T-helper 9 cell (primary cell): ENCODE measurements at places on chromosomes 2 and 18.

- no peak for DNase-seq
Measured at GRCh38 chr2:218456849-218457248, 37.9 kb downstream of the VIL1 start.

DNA sequence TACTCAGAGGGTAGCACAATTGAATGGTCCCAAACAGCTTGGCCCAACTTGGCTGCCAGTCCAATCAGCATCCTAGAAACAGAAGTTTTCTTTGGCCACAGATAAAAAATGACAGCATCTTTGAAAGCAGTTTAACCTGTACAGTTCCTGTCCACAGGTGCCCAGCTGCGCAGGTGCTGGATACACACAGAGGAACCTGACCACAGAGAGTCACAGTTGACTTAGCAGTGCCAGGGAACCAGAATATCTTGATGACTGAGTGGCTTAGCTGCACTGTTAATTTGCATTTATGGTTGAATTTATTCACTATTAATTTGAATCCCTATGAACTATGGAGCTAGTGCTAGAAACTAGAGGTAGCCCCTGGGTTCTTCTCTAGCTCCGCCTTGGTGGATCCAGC lies 93.7 kb downstream of the TPGS2 start:
- DNase-seq = no peak

GRCh38 chr2:102230410-102230909 lies 43.6 kb downstream of the IL1RL2 start:
- no peak for DNase-seq

DNA sequence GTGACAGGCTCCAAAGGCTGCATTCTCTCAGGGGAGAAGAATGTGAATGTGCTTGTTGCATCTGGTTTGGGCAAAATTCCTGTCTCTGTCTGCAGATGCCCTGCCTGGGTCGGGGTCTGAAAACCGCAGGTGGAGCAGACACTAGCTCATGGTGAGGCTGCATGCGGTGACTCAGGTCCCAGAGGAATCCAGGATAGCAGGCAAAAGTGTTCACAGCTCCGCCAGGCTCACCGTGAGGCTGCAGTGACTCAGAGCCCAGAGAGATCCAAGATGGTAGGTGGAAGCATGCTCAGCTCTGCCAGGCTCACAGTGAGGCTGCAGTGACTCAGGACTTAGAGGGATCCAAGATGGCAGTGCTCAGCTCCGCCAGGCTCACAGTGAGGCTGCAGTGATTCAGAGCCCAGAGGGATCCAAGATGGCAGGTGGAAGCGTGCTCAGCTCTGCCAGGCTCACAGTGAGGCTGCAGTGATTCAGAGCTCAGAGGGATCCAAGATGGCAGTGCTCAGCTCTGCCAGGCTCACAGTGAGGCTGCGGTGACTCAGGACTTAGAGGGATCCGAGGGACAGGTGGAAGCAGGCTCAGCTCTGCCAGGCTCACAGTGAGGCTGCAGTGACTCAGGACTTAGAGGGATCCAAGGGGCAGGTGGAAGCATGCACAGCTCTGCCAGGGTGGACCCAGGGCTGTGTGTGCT lies 200.5 kb downstream of the ACKR3 start:
- no peak for DNase-seq

DNA sequence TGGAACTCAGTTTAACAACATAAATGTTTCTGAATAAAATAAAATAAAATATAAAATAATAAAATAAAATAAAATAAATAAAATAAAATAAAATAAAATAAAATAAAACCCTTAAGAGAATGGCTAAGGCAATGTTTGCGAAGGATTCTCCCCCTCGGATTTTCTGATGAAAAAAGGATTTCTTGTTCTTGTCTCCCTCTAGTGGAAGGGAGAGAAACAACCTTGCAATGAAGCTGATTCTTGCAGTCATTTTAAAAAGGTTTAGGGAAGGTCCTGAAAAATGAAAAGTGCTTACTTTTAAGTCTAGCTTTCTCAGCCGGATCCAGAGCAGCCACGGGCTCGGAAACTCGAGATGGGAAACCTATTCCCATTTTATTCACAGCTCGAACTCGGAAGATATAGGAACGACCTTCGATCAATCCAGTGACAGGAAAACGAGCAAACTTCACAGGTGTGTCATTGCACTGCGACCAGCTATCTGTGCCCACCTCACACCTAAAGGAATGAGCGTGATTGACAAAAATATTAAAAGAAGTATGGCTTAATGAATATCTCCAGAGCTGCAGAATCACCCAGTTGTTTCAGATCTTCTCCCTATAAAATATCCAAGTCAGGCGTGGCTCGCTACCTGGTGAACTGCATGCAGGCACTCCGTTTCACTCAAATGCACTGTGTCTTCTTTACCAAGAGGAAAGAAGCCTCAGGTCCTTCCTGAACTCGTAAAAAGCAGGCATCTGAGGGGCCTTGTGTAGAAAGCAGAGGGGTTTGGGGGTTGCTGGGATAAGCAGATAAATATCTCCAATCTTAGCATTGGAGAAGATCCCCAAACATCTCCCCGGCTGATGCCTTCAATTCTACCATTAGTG lies 68.1 kb downstream of the MYOM1 start:
- no peak for DNase-seq

DNA sequence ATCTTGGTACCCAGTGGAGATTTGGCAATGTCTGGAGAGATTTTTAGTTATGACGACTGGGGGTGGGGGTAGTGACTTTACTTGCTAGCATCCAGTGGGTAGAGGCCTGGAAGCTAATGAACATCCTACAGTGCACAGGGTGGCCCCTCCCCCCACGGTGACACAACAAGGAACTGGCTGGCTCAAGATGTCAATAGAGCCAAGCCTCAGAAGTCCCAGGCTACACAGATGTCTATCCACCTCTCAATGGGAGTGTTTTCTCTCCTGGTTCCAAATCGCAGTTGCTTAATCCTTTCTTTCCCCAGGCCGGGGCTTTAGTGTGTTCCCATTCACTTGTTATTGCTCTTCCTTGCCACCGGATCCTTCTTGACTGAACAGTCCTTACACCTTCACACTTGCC lies 9.3 kb upstream of the CCBE1 start:
- no peak for DNase-seq

GRCh38 chr2:201126308-201127151 lies 10.6 kb downstream of the CFLAR start:
- no peak for DNase-seq

DNA sequence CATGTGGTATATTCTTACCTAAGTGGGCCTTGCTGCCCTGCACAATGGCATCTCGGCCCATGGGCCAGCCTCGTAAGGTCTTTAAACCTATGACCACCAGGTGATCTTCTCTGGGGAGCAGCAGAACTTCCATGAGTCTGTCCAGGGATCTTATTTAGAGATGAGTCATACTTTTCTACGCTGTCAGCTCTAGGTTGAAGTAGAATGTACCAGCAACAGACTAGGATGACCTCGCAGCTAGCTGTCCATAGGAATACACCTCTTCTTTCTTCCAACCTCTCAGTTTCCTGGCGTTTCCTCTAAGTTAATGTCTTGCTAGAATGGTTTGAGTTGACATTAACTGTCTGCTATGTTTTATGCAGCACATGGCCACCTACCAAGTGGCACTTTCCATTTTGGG lies 15.6 kb upstream of the CXCR4 start:
- DNase-seq = no peak

DNA sequence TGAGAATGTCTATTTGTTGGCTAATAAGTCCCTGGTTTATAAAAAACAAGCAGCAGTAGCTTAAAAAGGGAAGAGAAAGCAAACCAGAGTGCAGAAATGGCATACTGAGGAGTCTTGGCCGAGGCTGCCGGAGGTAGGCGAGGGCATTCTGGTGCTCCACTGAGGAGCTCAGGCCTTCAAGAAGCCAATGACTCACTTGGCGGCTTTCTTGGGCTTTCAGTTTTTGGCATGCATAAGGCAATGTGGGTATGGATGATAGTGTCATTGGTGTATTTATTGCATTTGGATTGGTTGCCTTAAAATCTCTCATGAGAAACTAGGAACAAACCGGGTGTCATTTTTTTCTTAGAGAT lies 119.6 kb upstream of the ARL5A start:
- DNase-seq = no peak

DNA sequence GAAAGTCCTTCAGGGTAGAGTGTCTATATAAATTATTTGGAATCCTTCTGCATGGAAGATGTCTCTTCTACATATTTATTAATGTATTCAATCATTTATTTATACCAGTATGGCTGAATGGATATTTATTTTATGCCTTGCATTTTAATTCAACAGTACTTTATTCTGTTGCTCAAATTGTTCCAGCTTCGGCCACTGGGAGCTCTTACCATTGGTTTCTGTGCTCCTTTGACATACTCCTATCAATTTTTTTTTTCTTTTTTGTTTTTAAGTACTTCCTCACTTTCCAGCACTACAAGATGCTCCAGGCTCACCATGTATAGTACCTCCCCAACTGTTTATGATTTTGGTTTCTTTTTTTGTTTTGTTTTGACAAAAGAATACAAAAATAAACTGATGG lies 39.4 kb upstream of the WIPF1 start:
- no peak for DNase-seq

- DNase-seq = no peak
Measured at GRCh38 chr2:127110985-127111384, 4.0 kb upstream of the BIN1 start.

- DNase-seq = no peak
Measured at GRCh38 chr18:2787225-2787624, 59.6 kb upstream of the EMILIN2 start.

DNA sequence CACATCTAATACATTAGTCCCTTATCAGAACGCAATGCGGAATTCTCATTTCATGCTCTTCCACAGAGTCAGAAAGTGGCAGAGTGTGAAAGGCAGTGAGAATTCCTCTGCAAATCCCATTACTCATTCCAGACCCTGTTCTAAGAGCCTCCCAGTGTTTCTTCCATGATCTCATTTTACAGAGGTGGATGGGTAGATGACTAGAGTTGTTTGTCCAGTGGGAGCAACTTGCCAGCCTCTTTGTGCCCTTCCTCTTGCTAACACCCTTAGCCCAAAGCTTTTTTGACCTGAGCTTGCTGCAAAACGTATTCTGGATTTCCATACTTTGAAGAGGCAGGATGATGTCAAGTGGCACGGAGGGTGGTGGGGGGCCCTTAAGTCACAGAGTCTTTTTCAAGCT lies 467.7 kb upstream of the RGPD4 start:
- DNase-seq = no peak

DNA sequence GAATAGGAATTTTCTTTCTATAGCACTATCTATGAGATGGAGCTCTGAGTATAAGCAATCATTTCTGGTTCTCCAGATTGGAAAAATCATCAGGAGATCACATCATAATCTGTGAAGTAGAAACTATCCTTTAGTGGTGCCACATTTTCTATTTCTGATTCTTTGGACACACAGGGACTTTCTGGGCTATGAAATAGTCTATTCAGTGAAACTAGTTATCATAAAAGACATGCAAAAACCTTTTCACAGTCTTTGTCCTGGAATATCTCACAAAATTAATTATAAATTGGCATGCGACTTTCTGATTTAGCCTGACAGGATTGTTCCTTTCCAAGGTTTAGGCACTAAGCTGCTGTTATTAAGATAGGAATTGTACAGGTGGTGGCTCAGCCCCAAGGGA lies 428.6 kb downstream of the DLGAP1 start:
- no peak for DNase-seq

GRCh38 chr18:59148192-59148591 lies 8.5 kb downstream of the SEC11C start:
- DNase-seq = no peak

DNA sequence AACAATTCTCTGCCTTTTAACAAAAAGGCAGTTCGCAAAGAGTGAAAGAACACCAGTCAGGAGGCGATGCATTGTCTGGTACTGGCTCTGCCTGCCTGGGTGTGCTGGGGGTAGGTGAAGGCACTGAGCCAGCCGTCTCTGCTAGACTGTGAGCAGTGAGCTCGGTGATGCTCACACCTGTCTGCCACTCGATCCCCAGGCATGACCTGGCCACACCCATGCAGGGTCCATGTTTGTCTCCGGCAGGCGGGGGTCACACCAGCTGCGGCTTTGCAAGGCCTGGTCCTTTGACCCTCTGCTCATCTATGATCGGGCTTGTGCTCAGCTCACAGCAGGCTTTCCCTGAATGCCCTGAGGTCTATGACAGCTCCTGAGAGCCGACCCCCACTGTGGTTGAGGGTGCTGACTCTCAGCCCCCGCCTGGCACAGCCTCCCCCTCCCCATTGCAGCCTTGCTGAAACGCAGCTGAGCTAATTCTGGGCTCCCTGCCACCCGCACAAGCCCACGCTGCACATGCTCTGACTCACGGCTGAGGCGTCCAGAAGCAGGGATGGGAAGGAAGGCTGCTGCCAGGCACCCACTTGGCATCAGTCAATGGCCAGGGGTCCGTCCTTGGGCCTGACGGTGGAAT lies 23.7 kb downstream of the CRACDL start:
- DNase-seq = no peak

- no peak for DNase-seq
Measured at GRCh38 chr2:223626716-223627115, 24.6 kb upstream of the SCG2 start.

- DNase-seq = no peak
Measured at GRCh38 chr18:5546660-5547059, 2.9 kb upstream of the EPB41L3 start.

DNA sequence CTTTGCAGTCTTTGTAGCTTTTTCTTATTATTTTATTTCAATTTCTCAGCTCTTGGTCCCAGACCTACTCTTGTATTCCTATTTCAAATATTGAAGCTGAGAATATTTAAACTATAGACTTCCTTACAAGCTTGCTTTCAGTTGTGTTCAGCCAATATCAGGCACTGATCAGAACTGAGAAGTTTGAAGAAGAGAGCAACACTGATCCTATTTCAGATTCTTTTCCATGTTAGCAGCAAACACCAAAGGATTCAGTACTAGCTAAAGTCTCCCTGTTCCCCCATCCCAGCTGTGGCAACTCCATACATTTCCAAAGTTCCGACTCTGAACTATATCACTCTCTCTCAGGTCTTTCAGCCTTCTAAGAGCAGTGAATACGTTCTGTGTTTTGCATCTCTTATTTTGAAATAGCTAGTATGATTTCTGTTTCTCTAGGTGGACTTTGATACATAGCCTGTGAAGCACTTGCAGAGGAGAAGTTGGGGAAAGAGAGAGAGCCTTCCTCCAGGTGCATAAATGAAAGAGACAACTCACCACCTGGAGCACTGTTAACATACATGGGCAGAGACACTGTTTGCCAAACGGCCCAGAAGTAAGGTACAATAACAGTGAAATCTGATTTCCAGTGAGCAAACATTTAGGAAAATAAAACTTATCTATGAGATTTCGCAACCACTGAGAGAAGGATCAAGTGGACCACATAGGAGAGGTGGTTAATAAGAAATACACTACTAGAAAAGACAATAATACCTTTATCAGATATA lies 135.0 kb upstream of the ZNF804A start:
- no peak for DNase-seq
